ENCODE measurements at places on chromosomes 1 and 21.

DNA sequence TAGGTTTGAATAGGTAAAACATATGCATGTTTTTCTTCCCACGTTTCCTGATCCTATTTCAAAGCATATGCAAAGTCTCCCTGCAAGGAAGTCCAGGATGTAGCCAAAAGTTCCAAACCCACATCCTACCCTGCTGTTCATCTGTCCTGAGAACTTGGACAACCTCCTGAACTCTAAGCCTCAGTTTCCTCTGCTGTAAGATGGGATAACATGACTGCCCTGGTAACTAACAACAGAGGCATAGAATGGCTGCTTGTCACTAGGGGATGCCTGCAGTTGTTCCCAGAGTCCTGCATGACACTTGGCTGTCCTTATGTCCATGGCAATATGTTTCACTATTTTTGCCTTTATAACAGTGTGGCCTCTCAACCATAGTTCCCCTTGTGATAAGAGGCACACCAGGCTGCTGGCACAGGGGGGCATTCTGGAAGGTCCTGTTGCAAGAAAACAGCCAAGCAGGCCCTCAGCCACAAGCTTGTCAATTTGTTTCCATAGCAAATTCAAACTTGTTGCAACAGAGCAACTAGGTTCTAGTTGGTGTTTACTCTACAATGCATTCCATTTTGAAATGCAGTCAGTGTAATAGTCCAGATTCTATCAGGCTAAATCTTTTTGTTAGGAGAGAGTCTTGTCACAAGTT, 1.5 kb upstream of the HDGF start:
- DNase-seq = no peak

DNA sequence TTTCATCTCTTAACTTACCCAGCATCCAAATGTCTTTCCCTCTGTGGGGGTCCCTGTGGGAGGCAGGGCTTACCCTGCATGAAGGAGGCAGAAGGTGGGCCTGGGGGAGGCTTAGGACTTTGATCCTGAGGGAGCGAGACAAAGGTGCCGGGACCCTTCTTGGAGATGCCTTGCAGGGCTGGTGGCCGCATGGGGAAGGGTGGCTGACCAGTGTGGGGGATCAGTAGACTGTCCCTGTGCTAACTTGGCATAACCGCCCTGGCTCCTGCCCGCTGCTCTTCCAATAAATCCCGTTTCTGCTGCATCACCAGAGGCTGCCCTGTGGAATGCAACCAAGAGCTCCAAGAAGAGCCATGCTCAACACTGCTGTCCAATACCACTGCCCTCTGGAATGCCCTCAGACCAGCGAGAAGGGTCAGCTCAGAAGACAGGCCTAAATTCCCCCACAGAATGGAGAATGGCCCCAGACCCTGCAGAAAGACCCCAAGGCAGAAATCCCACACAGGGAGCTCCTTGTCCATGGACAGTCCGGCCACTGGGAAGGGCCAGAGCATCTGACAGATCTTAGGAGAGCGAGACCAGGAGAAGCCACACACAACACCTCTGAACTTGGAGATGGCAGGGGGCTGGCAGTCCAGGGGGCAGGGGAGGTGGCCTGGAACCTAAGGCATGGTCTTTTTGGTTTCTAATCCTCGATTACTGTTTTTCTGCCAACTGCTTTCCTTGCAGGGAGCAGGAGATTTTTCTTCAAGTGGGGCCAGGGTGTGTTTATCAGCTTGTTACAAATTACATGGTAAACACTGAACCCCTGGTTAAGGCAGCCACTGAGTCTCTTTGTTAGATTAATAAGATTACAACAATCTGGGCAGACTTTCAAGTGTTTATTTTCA, 46.7 kb upstream of the DMRTB1 start:
- no peak for DNase-seq

GRCh38 chr1:209883341-209883971, 54.6 kb upstream of the SYT14 start:
- peak; percentile 27 for DNase-seq

DNA sequence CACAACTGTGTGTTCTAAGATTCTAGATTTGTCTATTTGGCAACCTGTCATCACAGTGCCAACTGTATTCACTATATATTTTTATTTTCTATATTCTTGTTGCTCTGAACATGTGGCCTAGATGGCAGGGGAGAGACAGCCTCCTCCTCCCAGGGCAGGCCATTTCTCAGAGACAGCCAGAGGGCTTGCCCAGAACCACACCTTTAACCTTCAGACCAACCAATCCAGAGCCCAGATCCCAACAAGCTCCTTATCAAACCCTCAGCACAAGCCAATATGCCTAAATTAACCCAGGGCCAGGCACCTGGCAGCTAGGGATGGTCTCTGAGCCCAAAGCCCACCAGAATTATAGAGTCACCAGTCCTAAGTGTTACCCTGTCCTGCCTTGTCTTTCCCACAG, 19.3 kb downstream of the TRIM11 start:
- no peak for DNase-seq

DNA sequence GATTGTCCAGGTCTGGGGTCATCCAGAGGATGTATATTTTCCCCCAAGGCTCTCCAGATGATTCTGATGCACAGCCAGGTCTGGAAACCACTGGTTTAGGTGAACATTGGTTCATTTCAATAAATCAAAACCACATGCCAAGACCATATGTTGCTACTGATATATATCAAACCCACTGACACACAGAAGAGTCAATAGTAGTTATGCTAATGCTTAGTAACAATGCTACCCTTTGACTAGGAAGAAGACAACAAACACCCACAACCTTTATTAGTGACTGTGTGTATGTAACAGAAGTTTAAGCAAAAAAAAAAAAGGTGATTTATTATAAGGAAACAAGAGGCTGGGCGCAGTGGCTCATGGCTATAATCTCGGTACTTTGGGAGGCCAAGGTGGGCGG, 35.6 kb upstream of the POU2F1 start:
- no peak for DNase-seq

GRCh38 chr1:7117399-7118281, 332.4 kb downstream of the CAMTA1 start:
- peak; percentile 2 for DNase-seq

DNA sequence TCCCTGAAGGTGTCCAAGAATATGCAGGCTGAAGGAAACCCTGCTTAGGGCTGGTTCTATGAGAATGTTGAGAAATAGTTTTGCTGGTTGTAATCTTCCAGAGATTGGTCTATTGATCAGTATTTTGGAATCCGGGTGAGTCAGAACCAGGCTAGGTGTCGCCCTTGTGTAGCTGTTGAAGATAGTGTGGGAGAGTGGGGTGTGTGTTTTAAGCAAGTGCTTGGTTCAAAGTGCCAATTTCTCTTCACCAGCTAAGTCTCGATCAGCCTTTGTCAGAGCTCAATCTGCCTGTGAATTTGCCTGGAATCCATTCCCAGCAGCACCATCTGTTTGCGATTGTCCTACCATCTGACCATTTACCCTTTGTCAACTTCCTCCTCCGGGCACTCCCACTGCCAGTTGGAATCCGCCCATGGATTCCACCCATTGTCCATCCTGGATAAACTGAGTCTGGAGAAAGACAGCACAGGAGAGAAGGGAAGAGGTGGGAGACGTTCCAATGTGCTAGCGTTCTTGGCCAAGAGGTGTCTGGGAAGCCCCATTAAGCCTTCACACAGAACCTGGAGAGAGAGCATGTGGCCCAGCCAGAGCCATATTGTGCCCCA, 59.4 kb upstream of the CYP2J2 start:
- no peak for DNase-seq

- DNase-seq = no peak
These were observed 36.6 kb downstream of the ELF3 start for GRCh38 chr1:202046748-202047708.

DNA sequence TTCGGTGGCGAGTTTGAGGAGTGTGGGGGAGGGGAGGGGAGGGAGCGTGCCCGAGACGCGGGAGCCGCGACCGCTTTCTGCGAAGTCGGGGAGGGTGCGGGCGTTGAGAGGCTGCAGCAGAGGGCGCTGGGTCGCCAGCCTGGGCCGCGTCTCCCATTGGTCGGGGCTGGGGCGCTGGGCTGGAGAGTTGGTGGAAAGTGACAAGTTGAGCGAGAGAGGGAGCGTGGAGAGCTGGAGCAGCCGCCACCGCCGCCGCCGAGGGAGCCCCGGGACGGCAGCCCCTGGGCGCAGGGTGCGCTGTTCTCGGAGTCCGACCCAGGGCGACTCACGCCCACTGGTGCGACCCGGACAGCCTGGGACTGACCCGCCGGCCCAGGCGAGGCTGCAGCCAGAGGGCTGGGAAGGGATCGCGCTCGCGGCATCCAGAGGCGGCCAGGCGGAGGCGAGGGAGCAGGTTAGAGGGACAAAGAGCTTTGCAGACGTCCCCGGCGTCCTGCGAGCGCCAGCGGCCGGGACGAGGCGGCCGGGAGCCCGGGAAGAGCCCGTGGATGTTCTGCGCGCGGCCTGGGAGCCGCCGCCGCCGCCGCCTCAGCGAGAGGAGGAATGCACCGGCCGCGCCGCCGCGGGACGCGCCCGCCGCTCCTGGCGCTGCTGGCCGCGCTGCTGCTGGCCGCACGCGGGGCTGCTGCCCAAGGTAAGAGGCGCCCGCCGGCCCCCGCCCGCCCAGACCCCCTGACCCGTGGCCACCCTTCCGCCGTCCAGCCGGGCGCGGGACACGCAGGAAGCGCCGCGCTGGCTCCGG, at the start of gene ROR1:
Gene ROR1 (plus strand): TSS at position 203 of the 802 bp plus-strand sequence.
- peak; percentile 66 for DNase-seq

DNA sequence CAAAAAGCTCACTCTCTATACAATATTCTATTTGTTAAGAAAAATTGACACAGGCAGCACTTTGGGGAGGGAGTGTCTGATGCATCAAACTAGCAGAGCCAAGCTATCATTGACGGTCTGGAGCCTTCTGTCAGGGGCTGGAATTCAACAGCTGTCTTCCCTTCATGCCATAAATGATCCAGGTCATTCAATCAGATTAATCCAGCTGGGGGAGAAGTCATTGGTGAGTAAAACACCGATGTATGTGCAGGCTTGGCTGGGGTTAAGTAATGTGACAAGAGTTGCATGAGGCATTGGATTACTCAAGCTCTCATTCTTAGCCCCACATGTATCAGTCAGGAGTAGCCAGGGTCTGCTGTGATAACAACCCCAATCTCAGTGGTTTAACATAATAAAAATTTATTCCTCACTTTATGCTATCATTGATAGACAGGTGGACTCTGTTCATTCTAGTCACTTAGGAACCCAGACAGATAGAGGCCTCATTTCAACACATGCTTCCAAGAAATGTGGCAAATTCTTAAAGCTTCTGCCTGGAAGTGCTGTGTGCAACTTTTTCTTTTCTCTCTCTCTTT, 118.1 kb upstream of the GADD45A start:
- no peak for DNase-seq

DNA sequence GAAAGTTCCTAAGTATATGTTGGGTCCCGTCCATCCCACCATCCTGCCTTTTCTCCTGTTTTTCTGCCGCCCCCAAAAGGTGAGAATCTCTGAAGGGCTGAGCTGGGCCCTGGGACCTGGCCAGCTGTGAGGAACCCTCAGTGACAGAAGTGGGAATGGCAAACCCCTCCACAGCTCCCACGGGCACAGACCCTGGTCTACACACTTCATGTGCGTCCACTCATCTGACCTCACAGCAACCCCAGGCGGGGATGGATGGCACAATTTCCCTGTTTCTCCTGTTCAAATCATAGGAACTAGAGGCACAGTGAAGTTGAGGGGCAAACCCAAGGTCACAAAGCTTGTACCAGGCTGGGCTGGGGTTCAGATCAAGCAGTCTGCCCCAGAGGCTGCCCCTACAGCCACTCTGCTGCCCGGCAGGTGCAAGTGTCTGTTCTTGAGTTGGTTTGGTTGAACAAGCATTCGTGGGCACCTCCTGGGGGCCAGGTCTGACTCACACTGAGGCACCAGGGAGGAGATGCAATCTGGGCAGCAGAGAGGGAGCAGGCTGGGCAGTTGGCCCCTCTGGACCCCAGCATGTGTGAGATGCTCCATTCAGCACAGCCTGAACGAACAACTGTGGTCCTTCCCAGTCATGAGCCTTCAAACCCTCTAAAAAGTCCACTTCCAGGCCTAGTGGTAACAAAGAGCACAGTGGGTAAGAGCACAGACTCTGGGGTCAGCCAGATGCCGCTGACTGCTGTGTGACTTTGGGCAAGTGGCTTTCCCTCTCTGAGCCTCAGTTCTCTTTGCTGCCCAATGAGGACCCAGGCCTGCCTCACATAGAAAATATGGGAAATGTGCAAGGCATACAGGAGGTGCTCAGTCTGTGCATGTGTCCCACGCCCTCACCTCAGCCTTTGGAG, 4.0 kb downstream of the EDN2 start:
- no peak for DNase-seq

GRCh38 chr1:160836981-160837557, 25.6 kb downstream of the CD244 start:
- no peak for DNase-seq

DNA sequence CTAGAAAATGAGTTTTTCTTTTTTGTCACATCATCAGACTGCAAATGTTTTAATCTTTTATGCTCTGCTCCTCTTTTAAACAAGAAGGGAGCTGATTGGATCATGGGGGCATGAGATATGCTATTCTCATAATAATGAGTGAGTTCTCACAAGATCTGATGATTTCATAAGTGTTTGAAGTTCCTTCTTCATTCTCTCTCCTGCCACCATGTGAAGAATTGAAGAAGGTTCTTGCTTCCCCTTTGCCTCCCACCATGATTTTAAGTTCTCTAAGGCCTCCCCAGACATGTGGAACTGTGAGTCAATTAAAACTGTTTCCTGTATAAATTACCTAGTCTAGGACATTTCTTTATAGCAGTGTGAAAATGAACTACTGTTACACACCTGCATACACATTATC, 218.2 kb downstream of the NRIP1 start:
- peak; percentile 55 for DNase-seq

- DNase-seq = no peak
These were observed 29.3 kb downstream of the SLC9C2 start for GRCh38 chr1:173573596-173573995.

- no peak for DNase-seq
These were observed 134.0 kb downstream of the CLEC20A start for GRCh38 chr1:178362747-178363146.

DNA sequence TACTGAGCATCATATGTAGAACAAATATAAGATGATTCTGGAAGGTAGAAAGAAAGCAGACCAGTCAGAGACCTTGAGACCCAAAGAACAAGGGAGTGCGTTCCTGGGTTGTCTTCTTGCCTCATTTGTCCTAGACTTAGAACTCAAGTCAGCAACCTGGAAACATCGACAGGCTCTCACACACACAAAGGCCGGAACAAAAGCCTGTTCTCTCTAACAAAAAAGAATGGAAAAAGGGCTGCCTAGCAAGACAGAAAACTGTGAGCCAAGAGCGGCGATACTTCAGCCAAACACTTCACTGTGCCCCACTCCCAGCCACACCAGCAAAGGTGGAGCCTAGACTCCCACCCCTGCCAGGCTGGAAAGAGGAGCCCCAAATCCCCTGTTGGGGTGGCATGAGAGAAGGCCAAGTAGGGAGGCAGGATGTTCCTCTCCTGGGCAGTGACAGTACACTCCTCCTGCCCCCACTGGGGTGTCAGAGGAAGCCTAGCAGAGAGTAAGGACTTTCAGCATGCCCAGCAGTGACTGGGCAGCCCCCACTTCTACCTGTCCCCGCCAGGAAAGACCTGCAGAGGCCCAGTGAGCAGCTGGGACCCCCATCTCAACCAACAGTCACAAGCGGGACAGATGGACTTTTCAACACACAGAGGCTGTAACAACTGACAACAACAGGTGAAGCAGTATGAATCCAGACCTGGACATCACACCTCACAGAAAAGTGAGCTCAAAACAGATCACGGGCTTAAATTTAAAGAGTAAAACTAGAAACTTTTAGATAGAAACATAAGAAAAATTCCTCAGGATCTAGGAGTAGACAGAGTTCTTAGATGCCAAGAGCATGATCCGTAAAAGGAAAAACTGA, 33.0 kb downstream of the MRAP start:
- DNase-seq = no peak

GRCh38 chr1:192565946-192566345, 9.6 kb upstream of the RGS1 start:
- no peak for DNase-seq

Measured in suppressor macrophage treated with lipopolysaccharide for 4 hours (primary cell).